ENCODE measurements at places on chromosomes 1 and 21. TPM values are rescaled to one million over a fixed set of nuclear protein-coding genes. Genes with fewer than 3 reads are reported as not detected.

DNA sequence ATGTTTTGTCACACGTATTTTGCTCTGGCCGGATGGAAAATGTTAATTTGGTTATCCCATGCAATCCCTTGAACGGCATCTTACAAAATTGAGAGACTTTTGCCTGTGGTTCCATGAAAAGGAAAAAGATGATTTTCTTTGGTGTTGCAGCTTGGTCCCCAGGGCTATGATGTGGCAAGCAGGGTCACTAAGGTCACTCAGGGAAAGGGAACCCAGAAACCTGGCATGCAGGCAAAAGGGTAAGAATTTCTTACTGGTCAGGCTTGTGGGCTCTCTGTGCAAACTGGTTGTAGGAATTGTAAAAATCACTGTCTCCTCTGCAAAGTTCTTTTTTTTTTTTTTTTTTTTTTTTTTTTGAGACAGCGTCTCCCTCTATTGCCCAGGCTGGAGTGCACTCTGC is 48.4 kb upstream of the NBPF3 start:
- DNase-seq, result no peak

The KCNA3 gene
- total RNA-seq, result 25.2 TPM

The CFH gene
- 2.7 TPM for total RNA-seq

- no peak for DNase-seq
Measured at GRCh38 chr1:234710381-234710780, 100.4 kb upstream of the IRF2BP2 start.

The TMEM240 gene
- total RNA-seq, result not detected

GRCh38 chr1:178875936-178876335 is 5.1 kb upstream of the ANGPTL1 start:
- no peak for DNase-seq

The LRRC71 gene
- not detected for total RNA-seq

- no peak for DNase-seq
Measured at GRCh38 chr1:217135987-217136894, 413.0 kb upstream of the ESRRG start.

DNA sequence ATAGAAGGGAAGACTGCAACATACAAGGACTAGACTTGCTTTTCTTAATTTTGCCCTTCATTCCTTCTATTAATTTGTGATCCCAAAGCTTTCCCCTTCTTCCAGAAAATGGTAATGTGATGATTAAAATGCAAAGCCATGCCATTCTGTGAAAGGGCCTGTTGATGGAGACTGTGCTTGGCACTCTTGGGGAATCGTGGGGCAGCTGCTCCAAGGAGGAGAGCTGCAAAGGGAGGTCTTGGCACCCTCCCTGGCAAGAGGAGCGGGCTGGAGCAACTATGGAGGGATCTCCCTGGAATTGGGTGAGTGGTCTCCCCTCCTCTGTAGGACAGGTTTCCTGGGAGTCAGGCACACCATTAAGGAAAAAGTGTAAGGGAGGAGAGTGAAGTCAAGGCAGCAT is 16.6 kb downstream of the CACNA1S start:
- no peak for DNase-seq
